ENCODE measurements at places on chromosomes 4 and X.
A peak's percentile ranks its signal among the peaks of the same experiment; 100 is the strongest.

- no peak for DNase-seq
These were observed 4.2 kb downstream of the PDE6B start for GRCh38 chr4:629636-629914.

GRCh38 chrX:105307762-105308161, 87.3 kb upstream of the TEX13A start:
- no peak for DNase-seq

DNA sequence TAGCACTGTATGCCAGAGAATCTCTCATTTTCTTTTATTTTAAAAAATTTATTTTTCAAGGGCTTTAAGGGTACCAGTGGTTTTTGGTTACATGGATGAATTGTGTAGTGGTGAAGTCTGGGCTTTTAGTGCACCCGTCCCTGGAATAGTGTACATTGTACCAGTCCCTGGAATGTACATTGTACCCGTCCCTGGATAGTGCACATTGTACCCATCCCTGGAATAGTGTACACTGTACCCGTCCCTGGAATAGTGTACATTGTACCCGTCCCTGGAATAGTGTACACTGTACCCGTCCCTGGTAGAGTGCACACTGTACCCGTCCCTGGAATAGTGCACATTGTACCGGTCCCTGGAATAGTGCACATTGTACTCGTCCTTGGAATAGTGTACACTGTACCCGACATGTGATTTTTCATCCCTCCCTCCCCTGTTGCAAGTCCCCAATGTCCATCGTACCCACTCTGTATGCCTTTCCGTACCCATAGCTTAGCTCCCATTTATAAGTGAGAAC, 56.1 kb upstream of the HELT start:
- DNase-seq = no peak

DNA sequence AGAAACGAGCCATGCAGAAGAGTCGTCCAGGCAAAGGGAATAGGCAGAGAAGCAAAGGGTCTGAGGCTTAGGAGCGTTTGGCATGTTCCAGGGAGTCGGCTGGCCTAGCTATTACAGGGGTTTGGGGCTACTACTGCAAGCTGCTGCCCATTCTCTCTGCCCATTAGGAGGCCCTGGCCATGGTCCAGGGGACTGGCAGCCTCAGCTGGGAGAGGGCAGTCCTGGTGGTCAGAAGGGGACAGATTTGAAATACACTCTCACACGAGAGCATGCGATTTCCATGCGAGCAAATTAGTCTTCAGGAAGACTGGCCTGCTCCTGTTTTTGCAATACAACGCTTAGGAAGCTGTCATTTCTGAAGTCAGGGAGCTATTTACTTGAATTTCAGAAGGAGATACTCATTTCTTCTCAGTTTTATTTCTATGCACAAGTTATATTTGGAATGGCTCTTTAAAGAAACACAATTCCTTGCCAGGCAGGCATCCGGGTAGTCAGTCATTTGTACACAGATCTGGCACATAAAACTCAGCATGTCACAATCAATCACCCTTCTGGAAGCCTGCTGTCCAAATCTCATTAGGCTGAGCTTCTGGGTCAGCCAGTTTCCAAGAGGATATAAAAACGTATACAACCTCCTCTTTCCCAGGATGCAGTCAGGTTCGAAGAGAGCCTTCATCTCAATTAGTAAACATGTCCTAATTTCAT, 27.0 kb downstream of the PROM1 start:
- no peak for DNase-seq

DNA sequence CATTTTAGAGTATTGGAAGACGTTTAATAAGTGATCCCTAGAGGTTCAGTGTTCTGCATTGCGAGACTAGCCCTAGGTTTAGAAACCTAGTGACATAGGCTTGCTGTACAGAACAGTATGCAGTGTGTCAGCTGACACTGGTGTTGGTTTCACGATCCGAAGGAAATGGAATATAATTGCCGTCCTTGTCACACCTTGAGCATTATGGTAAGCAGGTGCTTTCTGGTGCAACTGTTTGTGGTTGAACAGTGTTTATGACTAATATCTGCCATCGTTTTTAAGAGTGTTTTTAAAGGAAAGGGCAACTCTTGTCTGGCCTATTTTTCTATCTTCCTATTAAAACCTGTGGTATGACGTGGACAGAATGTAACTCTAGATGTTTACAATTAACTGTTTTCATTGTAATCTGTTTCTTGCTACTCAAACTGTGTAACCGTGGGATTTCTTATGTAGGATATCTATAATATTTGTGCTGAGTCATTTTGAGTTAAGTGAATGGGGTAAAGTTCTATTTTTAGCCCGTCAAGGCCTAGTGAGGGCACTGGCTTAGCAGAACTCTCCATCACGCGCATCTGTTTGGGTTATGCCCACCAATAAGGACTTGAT, 53.8 kb upstream of the TBC1D14 start:
- peak; percentile 14 for DNase-seq

DNA sequence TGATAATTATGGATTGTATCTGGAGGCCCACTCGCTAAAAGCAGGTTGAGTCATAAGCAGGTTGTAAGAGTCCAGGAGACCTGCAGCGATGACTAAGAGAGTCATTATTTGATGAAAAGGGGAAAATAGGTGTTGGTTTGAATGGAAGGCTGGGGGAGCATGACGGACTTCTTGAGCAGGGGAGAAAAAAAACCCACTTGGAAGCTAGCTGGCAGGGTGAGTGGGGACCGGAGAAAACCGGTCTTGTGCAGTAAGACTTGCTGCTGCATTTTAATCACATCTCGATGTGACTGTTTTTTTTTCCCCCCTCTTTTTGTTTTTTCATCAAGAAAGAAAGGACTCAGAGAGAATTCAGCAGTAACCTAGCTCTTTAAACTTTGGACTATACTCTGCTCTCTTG, 90.0 kb downstream of the IGSF1 start:
- no peak for DNase-seq

DNA sequence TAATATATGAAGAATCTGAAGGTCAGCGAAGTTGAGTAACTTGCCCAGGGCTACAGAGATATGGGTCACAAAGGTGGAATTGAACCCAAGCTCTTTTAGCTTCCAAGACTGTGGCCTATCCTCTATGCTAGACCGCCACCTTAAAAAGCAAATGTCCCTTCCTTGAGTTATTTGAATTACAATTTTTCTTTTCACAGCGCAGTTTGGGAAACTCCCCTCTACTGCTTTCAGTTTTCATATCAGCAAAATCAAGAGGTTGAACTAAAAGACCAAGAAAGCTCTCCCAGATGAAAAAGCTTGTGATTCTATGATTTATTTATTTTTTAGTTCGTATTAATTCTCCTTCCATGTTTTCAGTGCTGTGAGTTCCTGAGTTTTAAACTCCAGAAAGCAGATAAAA, 174.5 kb upstream of the C1QTNF7 start:
- no peak for DNase-seq

DNA sequence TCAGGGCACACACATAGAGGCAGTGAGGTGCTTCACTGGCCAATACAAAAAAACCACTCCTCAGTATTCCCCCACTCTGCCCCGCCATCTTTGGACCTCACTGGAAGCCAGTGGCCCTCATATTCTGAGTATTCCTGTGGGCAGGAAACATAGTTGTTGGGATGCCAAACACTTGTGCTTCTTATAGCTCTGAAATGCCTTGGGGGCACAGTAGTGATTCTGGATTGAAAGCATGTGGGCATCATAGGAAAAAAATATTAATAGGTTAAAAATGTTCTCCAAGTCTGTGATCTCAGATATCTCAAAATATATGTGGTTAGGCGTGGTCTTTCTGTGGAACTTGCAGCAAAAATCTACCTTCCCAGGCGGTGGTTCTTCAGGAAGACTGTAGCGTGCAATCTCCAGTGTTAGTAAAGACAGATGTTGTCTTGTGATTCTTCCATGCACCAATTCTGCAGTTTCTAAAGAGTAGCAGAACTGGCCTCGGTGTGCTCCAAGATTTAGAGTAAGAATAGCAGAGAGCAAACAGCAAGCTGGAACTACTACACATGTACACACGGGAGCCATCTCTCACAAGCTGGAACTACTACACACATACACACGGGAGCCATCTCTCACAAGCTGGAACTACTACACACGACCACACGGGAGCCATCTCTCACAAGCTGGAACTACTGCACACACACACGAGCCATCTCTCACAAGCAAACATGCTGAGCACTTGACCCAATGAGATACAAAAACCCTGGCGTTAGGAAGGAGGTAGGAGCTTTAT, 8.0 kb upstream of the TENM3 start:
- no peak for DNase-seq

DNA sequence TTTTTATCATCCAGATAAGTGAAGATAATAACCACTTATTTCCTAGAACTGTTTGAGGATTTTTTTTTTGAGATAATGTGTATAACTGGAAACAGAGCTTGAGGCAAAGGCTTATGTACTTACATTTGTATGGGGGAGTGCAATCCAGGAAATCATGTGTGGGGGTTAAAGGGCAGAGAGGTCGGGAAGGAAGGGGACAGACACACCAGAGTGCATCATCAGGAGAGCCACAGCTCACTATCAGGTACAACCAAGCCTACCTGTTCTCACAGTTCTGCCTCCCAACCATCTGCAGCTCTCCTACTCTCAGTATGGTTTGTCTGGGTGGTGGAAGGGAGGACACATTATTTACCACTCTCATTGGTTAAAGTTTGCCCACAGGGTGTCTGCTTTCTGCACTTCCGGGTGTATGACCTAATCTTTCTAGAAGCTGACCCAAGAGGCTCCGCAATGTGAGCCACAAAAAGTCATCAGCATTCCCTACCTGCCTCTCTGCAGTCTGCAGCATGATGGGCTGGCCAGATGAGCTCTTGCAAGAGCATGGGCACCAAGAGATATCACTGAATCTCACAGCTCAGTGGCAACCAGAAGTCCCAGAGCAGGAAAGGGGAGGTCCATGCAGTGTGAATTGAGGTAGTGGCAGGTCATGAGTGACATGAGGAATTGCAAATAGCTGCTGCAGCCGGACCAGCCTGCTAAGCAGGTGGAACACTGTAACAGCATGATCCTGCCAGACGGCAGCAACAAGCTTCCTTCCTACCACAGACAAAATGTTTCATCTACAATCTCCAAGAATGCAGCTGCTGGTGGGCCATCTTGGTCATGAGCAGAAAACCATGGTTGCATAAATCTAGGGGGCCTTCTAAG, 36.9 kb upstream of the SPRY1 start:
- DNase-seq = no peak

GRCh38 chr4:180156684-180157083, 2086.5 kb upstream of the TENM3 start:
- no peak for DNase-seq

GRCh38 chrX:63764946-63765345, 20.1 kb downstream of the ARHGEF9 start:
- DNase-seq = no peak

DNA sequence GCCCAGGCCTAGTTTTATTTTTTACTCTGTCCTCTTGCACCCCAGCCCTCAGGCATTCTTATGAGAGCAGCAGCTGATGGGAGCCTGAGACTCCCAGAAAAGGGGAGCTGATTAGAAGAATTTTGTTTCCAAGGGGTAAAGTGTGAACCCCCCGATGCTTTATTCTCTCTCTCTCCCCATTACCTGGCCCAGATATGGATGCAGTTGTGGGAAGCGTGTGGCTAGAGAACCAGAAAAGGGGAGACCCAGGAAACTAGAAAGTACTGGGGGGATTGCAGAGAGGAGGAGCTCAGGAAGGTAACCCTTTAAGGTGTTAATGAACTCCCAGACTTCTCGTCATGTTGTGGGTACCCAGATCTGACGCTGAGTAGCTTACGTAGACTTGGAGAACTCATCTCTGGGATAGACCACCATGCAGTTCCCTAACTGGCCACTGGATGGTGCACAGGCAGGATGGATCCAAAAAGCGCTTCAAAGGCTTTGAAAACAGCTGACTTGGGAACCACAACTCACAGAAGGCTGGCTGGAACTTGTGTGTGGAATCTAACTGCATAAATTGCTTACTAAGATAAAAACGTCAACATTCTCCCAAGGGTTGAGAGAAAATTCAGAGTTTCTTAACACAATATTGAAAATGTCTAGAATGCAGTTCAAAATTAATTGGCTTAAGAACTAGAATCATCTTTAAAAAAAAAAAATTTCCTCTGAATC, 64.7 kb downstream of the TBC1D14 start:
- DNase-seq = peak; percentile 37

DNA sequence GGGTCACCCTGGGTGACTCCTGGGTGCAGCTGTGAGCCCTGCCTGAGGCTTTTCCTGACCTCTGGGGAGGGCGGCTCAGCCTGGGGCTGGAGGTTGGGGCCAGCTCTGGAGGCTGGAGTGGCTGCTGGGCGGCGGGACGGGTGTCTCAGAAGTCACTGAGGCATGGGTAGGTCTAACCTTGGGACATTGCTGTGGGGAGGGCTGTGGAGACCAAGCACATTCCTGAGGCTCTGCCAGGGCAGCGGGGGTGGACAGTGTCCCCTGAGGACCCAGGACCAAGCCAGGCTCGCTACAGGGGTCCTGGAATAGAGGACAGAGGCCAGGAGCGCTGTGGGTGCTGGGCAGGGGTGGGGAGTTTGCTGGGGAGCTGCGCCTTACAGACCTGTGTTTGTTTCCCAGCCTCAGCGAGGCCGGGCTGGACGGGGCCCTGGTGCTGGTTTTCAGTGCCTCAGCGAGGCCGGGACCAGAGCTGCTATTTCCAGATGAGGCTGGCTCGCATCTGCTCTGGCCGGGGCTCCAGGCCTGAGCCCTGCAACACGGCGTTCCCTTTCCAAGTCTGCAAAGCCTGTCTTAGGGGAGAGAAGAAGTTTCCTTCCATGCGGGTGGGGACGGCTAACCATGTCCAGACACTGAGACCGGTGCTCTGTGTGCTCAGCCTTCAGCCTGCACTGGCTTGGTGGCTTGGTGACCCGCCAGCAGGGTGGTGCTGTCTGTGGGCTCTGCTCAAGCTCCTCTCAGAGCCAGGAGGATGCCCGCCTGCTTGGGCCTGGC, 3.0 kb upstream of the SLC25A6 start:
- DNase-seq = no peak

DNA sequence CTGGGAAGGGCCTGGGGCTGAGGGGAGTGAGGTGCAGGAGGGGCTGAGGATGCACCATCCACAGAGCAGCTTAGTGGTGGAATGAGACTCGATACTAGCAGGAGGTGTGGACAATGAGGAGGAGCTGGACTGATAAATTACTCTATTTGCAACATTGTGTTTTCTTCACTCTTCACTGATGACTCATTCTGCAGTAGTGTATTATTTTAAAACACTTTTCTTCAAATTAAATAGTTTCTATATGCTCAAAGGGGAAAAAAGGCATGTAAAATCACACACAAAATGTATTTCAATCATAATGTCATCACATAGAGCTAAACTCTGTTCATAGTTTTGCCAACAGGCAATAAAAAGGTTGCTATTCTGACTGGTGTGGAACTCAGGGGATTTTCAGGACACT, 467.0 kb upstream of the CTSO start:
- DNase-seq = no peak

- DNase-seq = no peak
These were observed 142.3 kb upstream of the SLIT2 start for GRCh38 chr4:20109391-20109790.

- DNase-seq = no peak
These were observed 621.3 kb upstream of the AGA start for GRCh38 chr4:178063568-178063967.

GRCh38 chrX:84715315-84715714, 213.1 kb upstream of the HDX start:
- DNase-seq = no peak
